ENCODE measurements at places on chromosomes 7 and 10. TPM values are rescaled to one million over a fixed set of nuclear protein-coding genes. Genes with fewer than 3 reads are reported as not detected.

NPY gene
- 19.2 TPM for total RNA-seq

NKX1-2 gene
- total RNA-seq, result not detected

HACD1 gene
- 89.5 TPM for total RNA-seq

MUC12 gene
- total RNA-seq, result 0.54 TPM

CHST3 gene
- 31.8 TPM for total RNA-seq

SSC4D gene
- 1.4 TPM for total RNA-seq

GIMAP1 gene
- 7.5 TPM for total RNA-seq

MYO1G gene
- 1.5 TPM for total RNA-seq

ZPBP gene
- not detected for total RNA-seq

C7orf33 gene
- not detected for total RNA-seq

NET1 gene
- 288 TPM for total RNA-seq

C10orf67 gene
- total RNA-seq, result not detected

ATP6V0A4 gene
- not detected for total RNA-seq

ANKRD2 gene
- not detected for total RNA-seq

TMEM178B gene
- 0.94 TPM for total RNA-seq

HTRA1 gene
- 107 TPM for total RNA-seq

MICU1 gene
- 41.3 TPM for total RNA-seq

CHST12 gene
- total RNA-seq, result 18.3 TPM

SERPINE1 gene
- total RNA-seq, result 75.3 TPM

ADRB1 gene
- 9.1 TPM for total RNA-seq

UPK3B gene
- total RNA-seq, result 0.81 TPM

PILRA gene
- 2.5 TPM for total RNA-seq

CHN2 gene
- 15.3 TPM for total RNA-seq

CLDN4 gene
- 16.8 TPM for total RNA-seq

ASCC1 gene
- total RNA-seq, result 24.4 TPM

DRGX gene
- total RNA-seq, result not detected

SLC25A28 gene
- 55.6 TPM for total RNA-seq

AKAP9 gene
- 38.5 TPM for total RNA-seq

INPP5A gene
- 263 TPM for total RNA-seq

NME8 gene
- not detected for total RNA-seq

NPC1L1 gene
- 0.08 TPM for total RNA-seq

OR2A12 gene
- total RNA-seq, result not detected

IQCE gene
- total RNA-seq, result 18.8 TPM

FGL2 gene
- 452 TPM for total RNA-seq

METTL27 gene
- total RNA-seq, result 4.4 TPM

VSIR gene
- 60.6 TPM for total RNA-seq

TMEM236 gene
- 0.94 TPM for total RNA-seq

ZNF273 gene
- total RNA-seq, result 4.3 TPM

PRKCQ gene
- total RNA-seq, result 5.6 TPM

TSPAN33 gene
- 4.3 TPM for total RNA-seq

AUTS2 gene
- 41.9 TPM for total RNA-seq

TCAF1 gene
- total RNA-seq, result 34.7 TPM

PWWP2B gene
- total RNA-seq, result 13.7 TPM

OR2A42 gene
- total RNA-seq, result not detected

NUTM2E gene
- total RNA-seq, result not detected

IFT22 gene
- 25.3 TPM for total RNA-seq

ZNF467 gene
- total RNA-seq, result 9.4 TPM

ZNF33B gene
- total RNA-seq, result 15.6 TPM
